ENCODE measurements at places on chromosomes 5 and 9. TPM values are rescaled to one million over a fixed set of nuclear protein-coding genes. Genes with fewer than 3 reads are reported as not detected.

DNA sequence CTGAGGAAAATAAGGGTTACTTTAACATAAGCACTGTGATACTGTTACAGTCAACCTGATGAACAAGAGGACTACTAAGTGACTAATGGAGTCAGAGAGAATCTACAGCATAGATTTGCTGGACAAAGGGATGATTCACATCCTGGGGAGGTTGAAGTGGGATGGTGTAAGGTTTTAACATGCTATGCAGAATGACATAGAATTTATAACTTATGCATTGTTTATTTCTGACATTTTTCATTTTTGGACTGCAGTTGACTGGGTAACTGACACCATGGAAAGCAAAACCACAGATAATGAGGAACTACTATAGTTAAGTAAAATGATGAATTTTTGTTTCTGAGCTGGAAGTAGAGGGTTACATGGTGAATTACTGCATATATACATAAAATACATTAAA is 389.2 kb downstream of the MAT2B start:
- DNase-seq = no peak
- no peak overlapping the region for H3K27ac ChIP-seq
- H3K4me1 ChIP-seq = peaks cover 18% of the 10 kb centered on the region
- no peaks in the 10 kb centered on the region for H3K27me3 ChIP-seq
- H3K36me3 ChIP-seq = no peaks in the 10 kb centered on the region

GRCh38 chr9:4430432-4431261 is 59.6 kb upstream of the SLC1A1 start:
- H3K27me3 ChIP-seq = no peaks in the 10 kb centered on the region
- H3K36me3 ChIP-seq = no peaks in the 10 kb centered on the region
- no peak overlapping the region for H3K27ac ChIP-seq
- no peak overlapping the region for H3K4me3 ChIP-seq

DNA sequence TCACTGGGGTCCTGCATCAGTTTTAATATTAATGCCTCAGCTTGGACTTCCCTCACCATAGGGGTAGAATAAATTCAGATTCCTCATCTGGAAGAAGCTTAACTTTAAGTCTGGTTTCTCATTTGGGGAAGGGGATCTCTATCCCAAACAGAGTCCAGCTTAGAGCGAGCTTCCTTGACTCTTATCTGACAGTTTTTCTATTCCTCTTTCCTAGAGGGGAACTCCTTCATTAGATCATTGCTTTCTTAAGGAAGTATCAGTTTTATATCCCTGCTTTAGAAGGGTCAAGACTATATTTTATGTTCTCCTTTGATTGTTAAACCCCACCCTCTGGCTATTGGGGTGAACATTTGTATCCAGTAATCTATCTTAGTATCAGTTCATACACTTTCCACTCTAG is 24.2 kb upstream of the CDC42SE2 start:
- H3K4me1 ChIP-seq = peaks cover under 1% of the 10 kb centered on the region
- H3K27ac ChIP-seq = peak overlapping the region; percentile 21
- H3K4me3 ChIP-seq = no peak overlapping the region
- peaks cover 8% of the 10 kb centered on the region for H3K36me3 ChIP-seq
- DNase-seq = no peak

DNA sequence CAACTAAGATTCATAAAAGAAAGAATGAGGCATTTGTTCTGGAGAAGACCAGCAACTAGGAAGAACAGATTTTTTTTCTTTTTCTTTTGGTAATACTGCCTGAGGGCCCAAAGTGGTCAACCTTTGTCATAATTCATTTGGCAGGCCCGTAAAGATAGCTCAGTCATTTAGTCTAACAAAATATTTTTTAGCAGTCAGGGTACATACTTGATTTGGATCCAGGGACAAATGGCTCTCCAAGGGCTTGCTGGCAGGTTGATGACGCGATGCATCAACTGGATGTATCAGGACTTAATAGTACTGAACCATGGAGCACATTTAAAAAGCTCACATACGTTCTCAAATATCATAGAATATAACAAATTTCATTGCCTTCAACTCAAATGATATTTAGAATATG is 203.4 kb upstream of the ZNF608 start:
- DNase-seq = no peak
- no peaks in the 10 kb centered on the region for H3K27me3 ChIP-seq
- peaks cover 19% of the 10 kb centered on the region for H3K4me1 ChIP-seq
- no peaks in the 10 kb centered on the region for H3K36me3 ChIP-seq
- no peak overlapping the region for H3K4me3 ChIP-seq
- H3K27ac ChIP-seq = no peak overlapping the region

DNA sequence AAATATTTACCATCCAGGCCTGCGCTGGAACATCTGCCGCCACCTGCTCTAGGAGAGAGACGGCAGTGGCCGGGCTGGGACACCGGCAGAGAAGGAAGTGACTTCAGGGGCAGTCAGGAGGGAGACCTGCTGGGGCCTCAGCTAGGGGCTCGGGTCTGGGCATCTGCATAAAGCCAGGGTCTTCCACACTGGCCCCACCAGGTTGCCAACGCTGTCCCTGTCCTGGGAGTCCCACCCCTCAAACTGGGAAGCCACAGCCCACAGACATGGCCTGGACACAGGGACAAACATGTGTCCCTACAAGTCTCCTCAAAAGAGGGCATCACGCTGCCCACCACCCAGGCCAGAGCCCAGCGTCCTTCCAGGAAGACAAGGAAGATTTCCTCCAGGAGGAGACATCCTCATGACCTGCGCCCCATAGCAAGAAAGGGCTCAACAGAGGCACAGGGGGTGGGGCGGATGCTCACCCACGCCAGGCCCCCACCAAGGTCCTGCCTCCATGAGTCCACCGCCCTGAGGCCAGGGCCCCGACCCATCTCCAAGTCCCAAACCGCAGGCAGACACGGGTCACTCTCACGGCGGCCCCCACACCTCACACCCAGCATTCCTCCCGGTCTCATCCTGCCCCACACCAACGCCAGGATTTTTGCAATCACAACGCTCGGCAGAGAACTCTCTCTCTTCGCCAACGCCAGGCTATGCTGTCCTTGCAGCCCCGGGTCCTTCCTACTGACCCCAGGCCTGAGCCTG is 9.0 kb downstream of the VAV2 start:
- H3K27ac ChIP-seq = peak overlapping the region; percentile 66
- no peaks in the 10 kb centered on the region for H3K36me3 ChIP-seq
- peaks cover 66% of the 10 kb centered on the region for H3K4me1 ChIP-seq
- no peaks in the 10 kb centered on the region for H3K27me3 ChIP-seq
- H3K4me3 ChIP-seq = peak overlapping the region; percentile 61
- DNase-seq = no peak

GRCh38 chr5:144864118-144864517 is 693.4 kb downstream of the KCTD16 start:
- peak overlapping the region; percentile 20 for H3K4me3 ChIP-seq
- no peak overlapping the region for H3K27ac ChIP-seq
- H3K27me3 ChIP-seq = peaks cover 28% of the 10 kb centered on the region
- DNase-seq = peak; percentile 29
- H3K36me3 ChIP-seq = no peaks in the 10 kb centered on the region

DNA sequence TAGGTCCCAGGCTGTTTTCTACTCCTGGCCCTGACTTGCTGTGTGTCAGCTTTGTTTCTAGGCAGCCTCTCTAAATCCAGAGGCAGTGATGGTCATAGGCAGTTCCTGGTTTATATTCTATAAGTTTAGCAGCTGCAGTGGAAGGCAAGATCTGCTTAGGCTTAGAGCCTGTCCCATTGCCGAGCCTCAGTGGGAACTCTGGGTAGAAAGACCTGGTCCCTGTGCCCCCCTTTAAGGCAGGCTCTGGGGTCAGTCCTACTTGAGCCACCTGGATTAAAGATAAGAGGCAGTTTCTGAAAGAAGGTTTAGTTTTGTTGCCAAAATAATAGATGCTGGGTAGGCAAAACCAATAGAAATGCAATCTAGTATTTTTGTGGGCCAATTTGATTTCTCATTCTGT is 13.6 kb downstream of the MCCC2 start:
- H3K4me1 ChIP-seq = no peaks in the 10 kb centered on the region
- no peak for DNase-seq
- H3K36me3 ChIP-seq = peaks cover 29% of the 10 kb centered on the region
- H3K27me3 ChIP-seq = no peaks in the 10 kb centered on the region
- H3K27ac ChIP-seq = peak overlapping the region; percentile 39

DNA sequence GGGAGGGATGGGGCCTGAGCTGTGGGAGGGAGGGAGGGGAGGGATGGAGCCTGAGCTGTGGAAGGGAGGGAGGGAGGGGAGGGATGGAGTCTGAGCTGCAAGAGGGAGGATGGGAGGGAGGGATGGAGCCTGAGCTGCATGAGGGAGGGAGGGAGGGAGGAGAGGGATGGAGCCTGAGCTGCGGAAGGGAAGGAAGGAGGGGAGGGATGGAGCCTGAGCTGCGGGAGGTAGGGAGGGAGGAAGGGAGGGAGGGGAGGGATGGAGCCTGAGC is 124.0 kb upstream of the ERCC6L2 start:
- H3K27ac ChIP-seq = no peak overlapping the region
- H3K4me3 ChIP-seq = no peak overlapping the region
- no peaks in the 10 kb centered on the region for H3K36me3 ChIP-seq
- H3K4me1 ChIP-seq = no peaks in the 10 kb centered on the region
- DNase-seq = no peak

GRCh38 chr9:34557426-34558321 is 31.9 kb downstream of the CNTFR start:
- peaks cover 76% of the 10 kb centered on the region for H3K27me3 ChIP-seq
- H3K4me3 ChIP-seq = no peak overlapping the region
- H3K4me1 ChIP-seq = no peaks in the 10 kb centered on the region
- no peak overlapping the region for H3K27ac ChIP-seq

GRCh38 chr5:17229313-17229712 is 11.9 kb downstream of the BASP1 start:
- H3K36me3 ChIP-seq = peaks cover 13% of the 10 kb centered on the region
- DNase-seq = no peak
- H3K27ac ChIP-seq = peak overlapping the region; percentile 85
- H3K4me3 ChIP-seq = peak overlapping the region; percentile 12
- no peaks in the 10 kb centered on the region for H3K27me3 ChIP-seq

DNA sequence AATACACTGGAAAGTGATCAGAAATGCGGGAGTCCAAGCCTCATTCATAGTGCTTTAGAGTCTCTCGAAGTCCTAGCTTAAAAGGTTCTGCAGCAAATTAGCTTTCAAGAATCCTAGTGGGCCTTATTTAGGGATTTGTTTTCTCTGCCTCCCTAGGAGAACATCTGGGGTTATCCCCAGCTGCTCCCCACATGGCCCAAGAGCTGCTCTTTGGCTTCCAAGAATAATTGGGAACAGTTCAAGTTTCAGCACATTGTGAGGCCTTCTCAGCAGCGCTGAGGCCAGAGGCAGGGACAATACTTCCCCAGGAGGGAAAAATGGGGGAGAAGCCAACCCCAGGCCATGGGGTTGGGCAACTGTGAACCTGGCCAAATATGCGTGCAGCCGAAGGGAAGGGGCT is 108.7 kb downstream of the LIFR start:
- no peak overlapping the region for H3K27ac ChIP-seq
- no peak overlapping the region for H3K4me3 ChIP-seq
- peaks cover 67% of the 10 kb centered on the region for H3K27me3 ChIP-seq
- no peaks in the 10 kb centered on the region for H3K4me1 ChIP-seq

DNA sequence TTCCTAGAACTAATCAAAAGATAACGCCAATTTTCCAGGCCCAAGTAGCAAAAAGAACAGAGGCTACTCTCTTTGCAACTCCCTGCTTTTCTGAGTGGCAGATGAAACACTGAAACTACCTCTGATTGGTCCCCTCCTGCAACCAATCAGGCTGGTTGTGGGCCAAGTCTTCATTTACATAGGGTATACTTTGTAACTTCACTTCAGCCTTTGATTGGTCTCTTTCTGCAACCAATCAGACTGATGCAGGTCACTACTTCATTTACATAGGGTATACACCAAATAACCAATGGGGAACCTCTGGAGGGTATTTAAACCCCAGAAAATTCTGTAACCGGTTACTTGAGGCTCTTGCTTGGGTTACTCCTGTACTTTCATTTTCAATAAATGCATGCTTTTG is 289.6 kb downstream of the MED10 start:
- no peak overlapping the region for H3K27ac ChIP-seq
- no peak for DNase-seq
- H3K27me3 ChIP-seq = no peaks in the 10 kb centered on the region
- H3K4me1 ChIP-seq = no peaks in the 10 kb centered on the region

- peaks cover 8% of the 10 kb centered on the region for H3K36me3 ChIP-seq
- no peak for DNase-seq
- H3K27ac ChIP-seq = no peak overlapping the region
- H3K4me3 ChIP-seq = no peak overlapping the region
- H3K27me3 ChIP-seq = peaks cover 48% of the 10 kb centered on the region
Observed at GRCh38 chr5:171444582-171444981, 25.1 kb downstream of the FGF18 start.

GRCh38 chr5:112983363-112983762 is 6.8 kb downstream of the DCP2 start:
- no peak overlapping the region for H3K27ac ChIP-seq
- H3K36me3 ChIP-seq = no peaks in the 10 kb centered on the region
- H3K4me1 ChIP-seq = peaks cover 52% of the 10 kb centered on the region
- H3K27me3 ChIP-seq = no peaks in the 10 kb centered on the region

DNA sequence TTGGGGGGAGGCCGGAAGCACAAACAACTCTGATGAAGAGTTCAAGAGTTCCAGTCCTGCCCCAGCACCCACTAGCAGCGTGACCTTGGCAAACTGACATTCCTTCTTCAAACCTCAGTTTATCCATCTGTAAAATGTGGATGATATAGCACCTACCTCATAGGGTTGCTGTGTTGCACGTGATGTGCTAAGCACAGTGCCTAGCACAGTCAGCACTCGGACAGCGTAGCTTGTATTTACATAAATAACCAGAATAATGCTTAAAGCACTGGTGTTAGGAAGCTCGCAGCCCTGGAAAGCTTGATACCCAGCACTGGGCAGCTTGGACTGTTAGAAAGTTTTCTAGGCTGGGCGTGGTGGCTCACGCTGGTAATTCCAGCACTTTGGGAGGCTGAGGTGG is 5.1 kb downstream of the PKN3 start:
- H3K27me3 ChIP-seq = no peaks in the 10 kb centered on the region
- no peak overlapping the region for H3K4me3 ChIP-seq
- H3K27ac ChIP-seq = no peak overlapping the region
- H3K4me1 ChIP-seq = peaks cover 6% of the 10 kb centered on the region
- H3K36me3 ChIP-seq = no peaks in the 10 kb centered on the region
- DNase-seq = no peak

DNA sequence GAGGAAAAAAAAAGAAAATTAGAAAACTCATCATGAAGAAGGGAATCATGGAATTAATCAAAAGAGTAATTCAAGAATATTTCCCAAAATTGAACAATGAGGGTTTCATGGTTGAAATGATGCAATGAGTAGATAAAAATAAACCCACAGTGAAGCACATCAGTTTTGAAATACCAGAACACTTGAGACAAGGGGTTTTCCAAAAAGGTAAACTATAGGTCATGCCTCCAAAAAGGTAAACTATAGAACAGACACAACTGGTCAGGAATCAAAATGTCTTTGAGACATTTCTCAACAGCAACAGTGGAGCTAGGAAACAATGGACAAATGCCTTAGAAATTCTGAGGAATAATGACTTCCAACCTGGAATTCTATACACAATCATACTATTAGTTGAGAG is 60.2 kb upstream of the PCSK5 start:
- no peak for DNase-seq
- H3K27ac ChIP-seq = no peak overlapping the region
- no peak overlapping the region for H3K4me3 ChIP-seq

Gene SUSD3
- 68.8 TPM for polyA plus RNA-seq

Gene PCDHB9
- polyA plus RNA-seq = not detected

Gene IRX4
- polyA plus RNA-seq = not detected

Gene THBS4
- not detected for polyA plus RNA-seq

Gene IFNK
- polyA plus RNA-seq = not detected

Gene CKMT2
- not detected for polyA plus RNA-seq

Gene CD14
- 3.1 TPM for polyA plus RNA-seq

Gene CDH12
- not detected for polyA plus RNA-seq

Gene MEGF10
- not detected for polyA plus RNA-seq

Gene HSD17B4
- polyA plus RNA-seq = 118 TPM

Gene CTNNAL1
- polyA plus RNA-seq = 0.32 TPM

Gene POU5F2
- 0.29 TPM for polyA plus RNA-seq

Gene CARTPT
- not detected for polyA plus RNA-seq

Gene OR2Y1
- polyA plus RNA-seq = not detected

Gene OTULINL
- 0.85 TPM for polyA plus RNA-seq
